A549 treated with GW870086 at 1 μM for 4 hours (cell line): ENCODE measurements at places on chromosomes 7 and 10. TPM values are rescaled to one million over a fixed set of nuclear protein-coding genes. Genes with fewer than 3 reads are reported as not detected.

PTPRE gene
- 3.3 to 6.2 TPM (median 5.7 TPM) in 5 replicates for total RNA-seq

CTAGE8 gene
- not detected in 5 replicates for total RNA-seq

SPDYE9 gene
- total RNA-seq, result not detected in 5 replicates

DOCK4 gene
- total RNA-seq, result 3.2 to 6.5 TPM (median 5.8 TPM) in 5 replicates

SAP25 gene
- 0.24 to 0.64 TPM (median 0.50 TPM) in 5 replicates for total RNA-seq

TMEM270 gene
- 0.32 TPM in 1 of 5 replicates, not detected in the others for total RNA-seq

ADCY1 gene
- total RNA-seq, result 1.7 to 2.4 TPM (median 2.0 TPM) in 5 replicates

STEAP1B gene
- total RNA-seq, result 0.22 to 0.23 TPM (median 0.23 TPM) in 3 of 5 replicates, not detected in the others

PYROXD2 gene
- total RNA-seq, result 2.6 to 5.1 TPM (median 4.2 TPM) in 5 replicates

GPR37 gene
- total RNA-seq, result 0.34 to 0.74 TPM (median 0.64 TPM) in 5 replicates

TEX36 gene
- not detected in 5 replicates for total RNA-seq

WDFY4 gene
- total RNA-seq, result not detected in 5 replicates

RADIL gene
- 1.4 to 3.0 TPM (median 2.2 TPM) in 5 replicates for total RNA-seq

MKLN1 gene
- total RNA-seq, result 25.1 to 33.1 TPM (median 31.4 TPM) in 5 replicates

TSPAN12 gene
- total RNA-seq, result 0.38 to 0.63 TPM (median 0.49 TPM) in 5 replicates

ASZ1 gene
- not detected in 5 replicates for total RNA-seq

IGF2BP3 gene
- total RNA-seq, result 22.2 to 31.3 TPM (median 28.9 TPM) in 5 replicates
